ENCODE measurements at places on chromosomes 6 and 20. TPM values are rescaled to one million over a fixed set of nuclear protein-coding genes. Genes with fewer than 3 reads are reported as not detected.

- no peak overlapping the region for H3K27ac ChIP-seq
- peaks cover 39% of the 10 kb centered on the region for H3K27me3 ChIP-seq
- H3K36me3 ChIP-seq = no peaks in the 10 kb centered on the region
- H3K4me3 ChIP-seq = no peak overlapping the region
Measured at GRCh38 chr6:10425176-10425974, 10.5 kb upstream of the TFAP2A start.

- no peak overlapping the region for H3K4me3 ChIP-seq
- no peak for DNase-seq
- no peaks in the 10 kb centered on the region for H3K36me3 ChIP-seq
- H3K27me3 ChIP-seq = no peaks in the 10 kb centered on the region
Measured at GRCh38 chr6:161684731-161685475, 411.0 kb upstream of the AGPAT4 start.

DNA sequence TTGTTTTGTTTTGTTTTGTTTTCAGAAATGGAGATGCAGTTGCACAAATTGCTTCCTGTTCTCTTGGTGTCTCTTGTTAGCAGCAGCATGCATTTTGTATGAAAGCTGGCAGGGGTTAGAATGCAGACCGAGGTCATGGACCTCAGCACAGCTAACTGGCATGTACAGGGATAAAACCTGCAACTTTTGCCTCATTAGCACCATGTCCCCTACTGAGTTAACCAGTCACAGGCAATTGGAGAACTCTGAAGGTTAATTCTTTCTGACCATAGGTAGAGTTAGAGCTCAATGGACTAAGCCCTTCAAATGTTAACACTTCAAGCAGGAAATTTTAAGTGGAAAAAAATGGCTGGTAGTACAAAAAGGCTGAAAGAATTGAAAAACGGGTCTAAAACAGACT lies 377.1 kb downstream of the ADGRB3 start:
- no peaks in the 10 kb centered on the region for H3K36me3 ChIP-seq
- H3K27me3 ChIP-seq = no peaks in the 10 kb centered on the region
- no peaks in the 10 kb centered on the region for H3K4me1 ChIP-seq
- no peak overlapping the region for H3K4me3 ChIP-seq
- no peak overlapping the region for H3K27ac ChIP-seq
- DNase-seq = no peak

DNA sequence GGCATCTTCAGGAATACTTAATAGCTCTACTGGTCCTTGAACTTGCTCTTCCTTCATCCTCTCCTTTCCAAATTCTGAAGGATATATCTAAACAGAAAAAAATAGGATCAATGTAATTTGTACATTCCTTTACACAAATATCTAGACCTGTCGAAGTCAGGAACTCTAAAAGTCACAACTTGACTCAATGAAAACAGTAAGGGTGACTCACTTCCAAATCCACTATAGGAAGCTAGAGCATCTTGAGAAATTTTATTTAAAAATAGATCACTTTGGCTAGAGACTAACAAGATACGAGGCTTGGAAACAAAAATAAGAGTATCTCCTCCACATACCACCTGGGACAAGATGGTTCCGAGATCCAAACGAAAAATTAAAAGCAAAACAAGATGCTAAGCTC lies 12.2 kb downstream of the ESF1 start:
- no peak for DNase-seq
- H3K27ac ChIP-seq = no peak overlapping the region
- H3K4me1 ChIP-seq = no peaks in the 10 kb centered on the region
- no peaks in the 10 kb centered on the region for H3K27me3 ChIP-seq
- H3K4me3 ChIP-seq = no peak overlapping the region

GRCh38 chr20:49699200-49699992 lies 14.3 kb downstream of the B4GALT5 start:
- H3K4me1 ChIP-seq = peaks cover 35% of the 10 kb centered on the region
- no peak overlapping the region for H3K4me3 ChIP-seq
- DNase-seq = no peak
- no peaks in the 10 kb centered on the region for H3K27me3 ChIP-seq

Gene C20orf202
- 0.23 TPM for total RNA-seq

Gene HMGCLL1
- not detected for total RNA-seq

All from T-cell (primary cell).